ENCODE measurements at places on chromosomes 13 and 19. TPM values are rescaled to one million over a fixed set of nuclear protein-coding genes. Genes with fewer than 3 reads are reported as not detected.

CEACAM20 gene
- total RNA-seq: not detected

DIRAS1 gene
- 94.7 TPM for total RNA-seq

RTBDN gene
- not detected for total RNA-seq

NAPSA gene
- total RNA-seq: not detected

RFPL4A gene
- total RNA-seq: not detected

KIR2DL3 gene
- not detected for total RNA-seq

ZFR2 gene
- total RNA-seq: not detected

PCDH17 gene
- total RNA-seq: 17.5 TPM

UNC13A gene
- 0.05 TPM for total RNA-seq

GRCh38 chr13:99985241-99985874 lies 3.8 kb downstream of the ZIC2 start:
- no peaks in the 10 kb centered on the region for H3K36me3 ChIP-seq
- no peak for DNase-seq
- H3K27ac ChIP-seq: no peak overlapping the region
- H3K27me3 ChIP-seq: peaks cover 95% of the 10 kb centered on the region

GRCh38 chr19:48348045-48348444 lies 15.7 kb downstream of the TMEM143 start:
- no peaks in the 10 kb centered on the region for H3K27me3 ChIP-seq
- H3K36me3 ChIP-seq: peaks cover 5% of the 10 kb centered on the region
- peak overlapping the region; percentile 48 for H3K27ac ChIP-seq
- H3K4me3 ChIP-seq: no peak overlapping the region

DNA sequence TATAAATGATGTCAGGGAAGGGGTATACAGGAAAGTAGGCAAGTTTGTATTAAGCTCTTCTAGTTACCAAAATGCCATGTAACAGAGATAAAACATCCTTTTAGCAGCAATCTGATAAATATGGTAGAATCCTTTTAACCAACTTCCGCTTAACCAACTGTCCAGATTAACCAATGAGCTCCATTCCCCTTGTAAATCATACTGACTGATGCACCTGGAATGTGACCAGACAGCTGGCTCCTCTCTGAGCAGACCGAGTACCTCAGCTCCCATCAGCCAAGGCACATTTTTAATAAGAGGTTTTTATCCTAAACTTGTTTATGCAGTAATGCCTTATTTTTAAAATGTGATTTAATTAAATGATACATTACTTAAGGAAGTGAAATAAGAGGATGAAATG lies 66.4 kb downstream of the KLF12 start:
- no peak overlapping the region for H3K4me3 ChIP-seq
- H3K27me3 ChIP-seq: no peaks in the 10 kb centered on the region

DNA sequence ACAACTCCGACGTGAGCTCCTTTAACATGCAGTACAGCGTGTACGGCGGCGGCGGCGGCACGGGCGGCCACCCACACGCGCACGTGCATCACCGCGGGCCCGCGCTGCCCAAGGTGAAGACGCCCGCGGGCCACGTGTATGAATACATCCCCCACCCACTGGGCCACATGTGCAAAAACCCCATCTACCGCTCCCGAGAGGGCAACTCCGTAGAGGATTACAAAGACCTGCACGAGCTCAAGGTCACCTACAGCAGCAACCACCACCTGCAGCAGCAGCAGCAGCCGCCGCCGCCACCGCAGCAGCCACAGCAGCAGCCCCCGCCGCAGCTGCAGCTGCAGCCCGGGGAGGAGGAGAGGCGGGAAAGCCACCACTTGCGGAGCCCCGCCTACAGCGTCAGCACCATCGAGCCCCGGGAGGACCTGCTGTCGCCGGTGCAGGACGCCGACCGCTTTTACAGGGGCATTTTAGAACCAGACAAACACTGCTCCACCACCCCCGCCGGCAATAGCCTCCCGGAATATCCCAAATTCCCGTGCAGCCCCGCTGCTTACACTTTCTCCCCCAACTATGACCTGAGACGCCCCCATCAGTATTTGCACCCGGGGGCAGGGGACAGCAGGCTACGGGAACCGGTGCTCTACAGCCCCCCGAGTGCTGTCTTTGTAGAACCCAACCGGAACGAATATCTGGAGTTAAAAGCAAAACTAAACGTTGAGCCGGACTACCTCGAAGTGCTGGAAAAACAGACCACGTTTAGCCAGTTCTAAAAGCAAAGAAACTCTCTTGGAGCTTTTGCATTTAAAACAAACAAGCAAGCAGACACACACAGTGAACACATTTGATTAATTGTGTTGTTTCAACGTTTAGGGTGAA lies 6.6 kb downstream of the SLITRK5 start:
- H3K4me1 ChIP-seq: no peaks in the 10 kb centered on the region
- H3K27me3 ChIP-seq: peaks cover 59% of the 10 kb centered on the region
- H3K27ac ChIP-seq: no peak overlapping the region
- no peak for DNase-seq
- peak overlapping the region; percentile 55 for H3K4me3 ChIP-seq

- no peaks in the 10 kb centered on the region for H3K36me3 ChIP-seq
- DNase-seq: no peak
- H3K4me3 ChIP-seq: no peak overlapping the region
- H3K27ac ChIP-seq: no peak overlapping the region
These were observed 2.6 kb upstream of the CDC42EP5 start for GRCh38 chr19:54475706-54476105.

- no peak for DNase-seq
- H3K27ac ChIP-seq: peak overlapping the region; percentile 78
- peaks cover 9% of the 10 kb centered on the region for H3K36me3 ChIP-seq
- H3K4me1 ChIP-seq: peaks cover 2% of the 10 kb centered on the region
These were observed 37.3 kb downstream of the EFNB2 start for GRCh38 chr13:106498158-106498557.

DNA sequence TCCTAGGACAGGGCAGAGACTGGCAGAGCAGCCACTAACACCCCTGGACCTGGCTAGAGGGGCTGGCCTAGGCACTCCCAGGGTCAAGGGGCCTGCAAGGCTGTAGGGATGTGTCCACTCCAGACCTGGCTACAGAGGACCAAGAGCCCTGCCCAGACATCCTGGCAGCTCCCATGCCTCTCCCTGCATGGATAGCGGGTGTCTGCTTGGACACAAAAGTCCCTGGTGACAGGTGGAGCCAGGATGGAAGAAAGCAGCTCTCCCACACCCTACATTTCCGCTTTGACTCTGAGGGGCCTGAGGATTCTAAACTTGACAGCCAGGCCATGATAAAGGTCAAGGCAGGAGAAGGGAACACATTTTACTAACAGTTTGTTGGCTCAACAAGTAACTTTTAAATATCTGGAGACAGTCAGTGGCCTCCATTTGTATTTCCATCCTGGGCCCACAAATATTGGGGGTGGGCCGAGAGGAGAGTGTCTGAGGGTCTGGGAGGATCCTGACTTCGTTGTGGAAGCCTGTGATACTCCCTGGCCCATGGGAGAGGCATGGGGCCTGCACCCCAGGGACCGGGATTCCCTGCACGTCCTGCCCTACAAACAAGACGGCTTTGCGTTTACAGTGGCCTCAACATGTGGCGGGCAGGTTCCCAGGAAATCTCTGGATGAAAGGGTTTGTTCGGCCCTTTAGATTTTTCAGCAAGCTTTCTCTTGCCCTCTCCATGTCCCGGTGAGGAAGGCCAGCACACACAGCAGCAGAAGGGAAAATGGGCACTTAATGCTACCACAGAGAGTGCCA lies 19.8 kb upstream of the SLC7A9 start:
- DNase-seq: no peak
- no peak overlapping the region for H3K27ac ChIP-seq
- H3K4me3 ChIP-seq: no peak overlapping the region

GRCh38 chr19:29119590-29119989 lies 93.4 kb downstream of the UQCRFS1 start:
- no peak overlapping the region for H3K4me3 ChIP-seq
- no peak overlapping the region for H3K27ac ChIP-seq
- H3K36me3 ChIP-seq: no peaks in the 10 kb centered on the region
- no peaks in the 10 kb centered on the region for H3K4me1 ChIP-seq
- H3K27me3 ChIP-seq: no peaks in the 10 kb centered on the region

DNA sequence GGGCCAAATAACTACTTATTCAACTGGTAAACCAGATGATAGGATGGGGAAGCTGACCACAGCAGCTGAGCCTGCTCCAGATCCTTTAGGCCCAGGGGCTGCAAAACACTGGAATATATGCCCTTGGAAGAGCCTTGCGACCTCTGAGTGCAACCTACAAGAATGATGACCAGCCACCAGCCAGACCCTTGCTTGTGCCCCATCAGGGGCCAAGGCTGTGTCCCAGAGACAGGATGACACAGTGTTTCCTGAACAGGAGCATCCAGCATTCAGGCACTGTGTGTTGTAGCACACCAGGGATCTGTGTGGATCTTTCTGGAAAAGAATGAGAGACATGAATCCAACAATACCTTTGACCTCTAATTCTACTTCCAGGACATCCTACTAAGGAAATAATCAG lies 14.5 kb downstream of the GJA3 start:
- H3K27ac ChIP-seq: no peak overlapping the region
- H3K36me3 ChIP-seq: no peaks in the 10 kb centered on the region
- no peak for DNase-seq
- H3K4me1 ChIP-seq: peaks cover 36% of the 10 kb centered on the region
- H3K27me3 ChIP-seq: no peaks in the 10 kb centered on the region
- H3K4me3 ChIP-seq: no peak overlapping the region

DNA sequence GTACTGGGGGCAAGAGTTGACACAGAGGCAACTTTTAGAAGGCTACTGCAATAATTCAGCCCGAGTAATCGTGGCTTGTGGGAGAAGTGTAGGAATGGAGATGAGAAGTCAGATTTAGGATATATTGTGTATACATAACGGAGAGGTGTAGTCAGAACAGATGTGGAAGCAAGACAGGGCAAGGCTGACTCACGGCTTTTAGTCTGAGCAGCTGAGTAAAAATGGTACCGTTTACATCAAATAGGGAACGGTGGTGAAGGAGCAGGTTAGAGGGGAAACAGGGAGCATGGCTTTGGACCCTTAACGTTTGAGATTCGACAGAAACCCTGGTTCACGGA lies 796 bp upstream of the LSM14A start:
- no peaks in the 10 kb centered on the region for H3K36me3 ChIP-seq
- H3K27ac ChIP-seq: peak overlapping the region; percentile 99
- peak overlapping the region; percentile 56 for H3K4me3 ChIP-seq
- H3K4me1 ChIP-seq: peaks cover 30% of the 10 kb centered on the region
- H3K27me3 ChIP-seq: no peaks in the 10 kb centered on the region

DNA sequence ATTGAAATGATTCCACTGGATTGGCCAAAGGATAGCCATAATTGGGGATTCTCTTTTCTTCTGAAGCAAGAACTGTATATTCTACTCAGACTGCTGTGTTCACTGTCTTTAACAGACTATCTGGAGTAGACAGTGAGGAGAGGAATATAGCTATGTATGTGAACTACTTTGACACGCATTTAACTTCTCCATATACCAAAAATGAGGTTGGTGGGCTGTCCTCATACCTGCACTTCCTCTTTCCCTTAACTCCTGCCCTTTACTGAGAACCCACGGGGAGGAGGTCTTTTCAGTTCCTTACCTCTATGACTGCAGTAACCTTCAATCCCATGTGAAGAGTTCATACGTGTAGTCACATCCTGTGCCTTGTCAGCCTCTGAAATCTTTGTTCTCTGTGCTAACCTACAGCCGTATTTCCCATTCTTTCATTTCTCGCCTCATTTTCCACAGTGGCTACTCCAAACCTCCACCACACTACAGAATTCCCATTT lies 305.8 kb downstream of the MTUS2 start:
- no peaks in the 10 kb centered on the region for H3K4me1 ChIP-seq
- H3K4me3 ChIP-seq: no peak overlapping the region
- no peaks in the 10 kb centered on the region for H3K36me3 ChIP-seq
- no peak overlapping the region for H3K27ac ChIP-seq

- DNase-seq: no peak
- H3K27me3 ChIP-seq: no peaks in the 10 kb centered on the region
- no peak overlapping the region for H3K4me3 ChIP-seq
- H3K27ac ChIP-seq: peak overlapping the region; percentile 65
- no peaks in the 10 kb centered on the region for H3K36me3 ChIP-seq
- H3K4me1 ChIP-seq: peaks cover 42% of the 10 kb centered on the region
These were observed 20.8 kb downstream of the KLF2 start for GRCh38 chr19:16345457-16345856.

DNA sequence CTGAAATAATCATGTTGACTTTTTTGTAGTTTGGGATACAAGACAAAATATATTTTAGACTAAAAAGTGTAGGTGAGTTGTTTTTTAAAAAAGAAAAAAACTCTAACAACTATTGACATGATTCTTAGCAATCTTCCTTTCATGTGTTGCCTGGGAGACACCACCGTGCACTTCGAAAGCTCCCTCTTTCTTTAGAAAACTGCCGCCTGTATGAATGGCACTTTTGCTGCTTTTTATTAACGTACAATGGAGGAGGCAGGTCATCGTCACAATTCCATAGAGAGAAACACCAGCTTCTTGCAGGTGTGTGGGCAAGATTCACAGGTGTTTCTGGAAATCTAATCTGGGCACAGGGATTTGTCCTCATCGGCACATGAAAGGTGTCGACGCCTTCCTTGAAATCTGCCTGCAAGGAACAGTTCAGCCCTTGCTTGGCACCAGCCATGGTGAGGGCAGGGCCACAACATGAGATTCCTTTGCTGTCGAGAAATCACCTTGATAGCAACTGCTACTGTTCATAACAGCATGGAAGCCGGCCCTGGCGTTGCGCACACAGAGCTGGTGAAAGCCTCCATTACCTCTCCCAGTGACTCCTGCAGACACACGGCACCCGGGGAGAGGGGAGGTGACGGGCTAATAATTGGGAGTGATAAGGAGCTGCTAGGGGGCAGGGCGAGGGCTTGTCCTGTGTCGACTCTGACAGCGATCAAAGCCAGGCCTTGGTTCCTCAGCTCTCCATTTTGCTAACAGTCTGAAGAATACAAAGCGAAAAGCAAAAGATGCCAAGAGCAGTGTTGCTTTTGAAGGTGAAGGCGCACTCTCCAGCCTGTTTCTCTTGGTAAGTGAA lies 66.5 kb downstream of the EFNB2 start:
- no peaks in the 10 kb centered on the region for H3K36me3 ChIP-seq
- no peak overlapping the region for H3K4me3 ChIP-seq
- peaks cover 20% of the 10 kb centered on the region for H3K4me1 ChIP-seq
- H3K27ac ChIP-seq: no peak overlapping the region
- DNase-seq: no peak
- H3K27me3 ChIP-seq: no peaks in the 10 kb centered on the region

- no peaks in the 10 kb centered on the region for H3K36me3 ChIP-seq
- H3K27ac ChIP-seq: no peak overlapping the region
- H3K4me1 ChIP-seq: no peaks in the 10 kb centered on the region
- peaks cover 3% of the 10 kb centered on the region for H3K27me3 ChIP-seq
- no peak for DNase-seq
These were observed 47.7 kb upstream of the ATP12A start for GRCh38 chr13:24632382-24633121.

- no peak for DNase-seq
- no peaks in the 10 kb centered on the region for H3K4me1 ChIP-seq
- no peak overlapping the region for H3K4me3 ChIP-seq
- H3K36me3 ChIP-seq: no peaks in the 10 kb centered on the region
- no peak overlapping the region for H3K27ac ChIP-seq
These were observed 299.5 kb downstream of the MZT1 start for GRCh38 chr13:72427757-72428528.

Data from heart left ventricle (tissue), 16 donors.